Skeletal muscle cell (primary cell): ENCODE measurements at places on chromosomes 3 and 15.

- DNase-seq, result no peak
Measured at GRCh38 chr15:101070024-101070423, 150.9 kb downstream of the LRRK1 start.

- no peak for DNase-seq
Measured at GRCh38 chr3:78670746-78671145, 1097.1 kb downstream of the ROBO1 start.

DNA sequence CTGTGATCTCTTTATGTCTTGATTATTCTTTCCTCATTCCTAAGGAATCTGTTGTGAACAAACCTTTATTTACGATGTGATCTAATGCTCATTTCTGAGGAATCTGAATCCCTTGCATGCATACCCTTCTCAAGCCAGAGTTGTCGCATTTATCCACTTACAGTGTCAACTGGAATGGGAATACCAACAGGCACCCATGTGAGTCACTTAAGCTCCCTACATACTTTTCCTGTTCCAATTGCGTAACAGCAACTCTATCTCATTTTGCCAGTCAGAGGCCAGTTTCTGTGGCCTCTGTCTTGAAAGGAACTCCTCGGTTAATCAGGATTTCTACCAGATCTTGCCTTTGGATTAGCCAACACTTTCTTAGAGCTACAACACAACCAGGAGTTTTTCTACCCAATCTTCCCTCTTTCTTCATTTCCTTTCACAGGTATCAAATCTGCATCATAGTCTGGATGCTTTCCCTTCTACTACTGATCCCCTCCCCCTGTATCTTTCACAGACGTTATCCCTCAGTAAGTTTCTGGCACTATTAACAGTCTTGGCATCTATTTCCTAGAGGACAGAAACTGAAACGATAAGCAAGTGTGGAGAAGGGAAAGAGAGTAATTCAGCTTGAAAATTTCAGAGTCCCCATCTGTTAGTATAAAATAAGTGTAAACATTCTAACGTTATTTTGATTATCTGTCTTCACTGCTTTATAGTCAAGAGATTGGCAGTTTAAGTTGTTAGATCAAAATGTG, 66.8 kb upstream of the BCHE start:
- DNase-seq, result no peak

GRCh38 chr3:55105647-55106046, 177.8 kb upstream of the LRTM1 start:
- no peak for DNase-seq

GRCh38 chr3:43102773-43103480, 3.0 kb downstream of the POMGNT2 start:
- no peak for DNase-seq

DNA sequence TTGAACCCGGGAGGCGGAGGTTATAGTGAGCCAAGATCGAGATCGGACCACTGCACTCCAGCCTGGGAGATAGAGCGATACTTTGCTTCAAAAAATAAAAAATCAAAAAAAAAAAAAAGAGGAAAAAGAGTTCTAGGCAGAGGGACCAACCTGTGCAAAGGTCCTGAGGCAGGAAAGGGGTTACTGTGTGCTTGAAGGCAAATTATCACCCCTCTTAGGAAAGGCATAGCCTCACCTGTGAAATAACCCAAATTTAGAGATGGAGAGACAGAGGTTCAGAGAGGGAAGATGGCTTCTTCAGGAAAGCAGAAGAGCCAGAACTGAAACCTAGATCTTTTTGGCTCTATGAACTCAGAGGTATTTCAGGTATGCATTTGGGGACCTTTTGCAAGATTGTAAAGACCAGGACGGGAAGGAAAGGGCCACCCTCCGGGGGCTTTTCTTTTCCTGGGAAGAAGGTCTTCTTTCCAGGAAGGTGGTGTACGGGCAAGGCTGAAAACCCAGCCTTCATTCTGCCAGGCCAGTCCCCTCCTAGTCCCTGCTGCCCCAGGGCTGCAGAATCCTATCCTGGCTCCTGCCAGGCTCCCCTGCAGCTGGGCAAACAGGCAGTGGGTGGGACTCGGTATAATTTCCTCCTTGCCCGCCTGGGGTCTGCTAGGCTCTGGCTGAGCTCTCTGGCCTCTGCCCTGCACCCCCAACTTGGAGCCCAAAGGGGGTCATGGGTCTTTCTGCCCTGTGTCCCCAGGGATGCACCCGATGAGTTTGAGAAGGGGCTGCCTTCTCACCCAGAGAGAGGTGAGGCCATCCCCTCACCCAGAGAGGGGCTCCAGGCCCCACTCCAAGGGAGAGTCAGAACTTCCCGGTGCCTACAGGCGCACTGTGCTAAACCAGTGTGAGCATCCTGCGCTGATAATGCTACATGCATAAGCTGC, 14.4 kb upstream of the CSK start:
- no peak for DNase-seq

DNA sequence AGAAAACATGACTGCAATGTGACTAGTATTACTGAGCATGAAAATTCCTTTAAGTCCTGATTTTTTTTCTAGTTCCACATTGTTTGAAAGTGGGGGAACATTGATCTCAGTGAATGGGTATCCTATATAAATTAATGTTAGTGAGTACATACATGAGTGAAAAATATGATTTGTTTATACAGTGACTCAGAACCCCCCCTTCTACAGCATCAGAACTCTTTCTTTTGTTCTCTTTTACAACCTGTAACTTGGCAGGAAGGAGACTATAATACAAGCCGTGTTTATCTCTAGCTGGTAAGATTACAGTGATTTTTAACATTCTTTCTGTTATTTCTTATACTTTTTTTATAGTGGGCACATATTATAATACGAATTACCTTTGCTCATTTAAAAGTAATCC, 384.7 kb downstream of the PDCD6IP start:
- DNase-seq, result no peak

DNA sequence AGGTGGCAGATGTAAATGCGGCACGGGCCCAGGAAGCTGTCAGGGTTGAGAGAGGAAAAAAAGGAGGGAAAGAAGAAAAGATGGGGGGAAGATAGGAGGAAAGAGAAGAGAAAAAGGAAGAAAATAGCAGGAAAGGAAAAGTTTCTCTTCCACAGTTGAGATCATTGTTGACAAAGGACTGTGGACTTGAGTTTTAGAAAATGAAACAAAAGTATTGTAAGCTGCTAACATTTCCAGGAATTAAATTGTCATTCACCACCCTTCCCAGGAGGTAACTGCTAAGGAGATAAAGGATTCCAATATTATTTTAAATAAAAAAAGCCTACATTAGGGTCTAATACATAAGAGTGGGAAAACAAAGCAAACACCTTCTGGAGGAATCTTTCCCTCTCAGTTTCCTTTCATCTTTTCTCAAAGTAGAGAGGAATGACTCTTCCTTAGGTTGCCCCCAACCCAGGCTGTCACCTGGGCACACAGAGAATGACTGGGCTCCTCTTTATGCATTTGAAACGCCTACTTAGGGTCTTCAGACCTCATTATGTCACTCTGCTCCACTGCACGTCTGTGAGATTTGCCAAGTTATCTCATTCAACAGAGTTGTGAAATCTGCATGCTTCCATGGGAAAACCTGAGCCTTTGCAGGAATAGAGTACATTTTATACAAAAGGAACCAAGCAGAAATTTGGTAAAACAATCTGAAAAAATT, 194.0 kb downstream of the TNIK start:
- DNase-seq, result no peak

DNA sequence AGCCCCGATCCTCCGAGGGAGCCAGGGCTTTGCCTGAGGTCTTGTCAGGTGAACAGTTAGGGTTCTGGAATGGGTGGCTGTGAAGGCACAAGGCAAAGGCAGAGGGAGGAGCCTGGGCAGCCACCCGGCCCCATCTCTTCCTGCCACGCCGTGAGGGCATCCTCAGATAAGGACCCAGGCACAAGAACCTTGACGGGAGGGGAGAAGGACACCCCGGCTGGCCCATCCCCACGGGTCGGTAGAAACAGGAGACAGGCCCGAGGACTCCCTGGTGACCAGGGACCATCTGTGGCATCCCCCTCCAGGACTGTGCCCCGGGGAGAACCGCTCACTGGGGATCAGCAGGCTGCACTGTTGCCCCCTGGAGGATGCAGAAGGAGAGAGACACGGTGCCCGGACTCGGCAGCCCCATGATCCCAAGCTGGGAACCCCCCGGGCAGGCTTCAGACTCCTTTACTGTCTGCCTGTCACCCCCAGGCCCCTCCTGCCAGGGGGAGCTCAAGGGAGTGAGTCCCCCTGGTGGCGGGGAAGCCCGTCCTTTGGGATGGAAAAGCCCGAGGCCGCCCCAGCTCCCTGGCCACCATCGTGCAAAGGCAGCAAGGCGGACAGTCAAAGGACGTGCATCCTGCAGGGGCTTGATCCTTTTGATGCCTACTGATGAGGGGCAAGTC, 12.3 kb upstream of the PCSK6 start:
- DNase-seq, result no peak

DNA sequence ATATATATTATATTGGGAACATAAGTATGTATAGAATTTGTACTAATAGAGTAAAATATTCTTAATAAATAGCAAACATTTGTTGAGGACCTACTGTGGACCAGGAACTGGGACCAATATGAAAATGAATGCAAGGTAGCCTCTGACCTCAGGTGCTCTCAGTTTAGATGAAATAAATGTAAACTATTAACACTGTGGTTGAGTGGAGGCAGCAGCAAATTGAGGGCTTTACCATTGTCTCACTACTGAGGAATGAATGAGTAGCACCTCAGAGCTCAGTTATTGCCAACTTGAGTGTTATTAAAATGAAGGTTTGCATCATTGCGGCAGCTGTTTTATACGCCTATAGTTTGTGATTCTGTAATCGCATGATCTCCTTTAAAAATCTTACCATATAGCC, 90.9 kb upstream of the CGNL1 start:
- DNase-seq, result no peak

DNA sequence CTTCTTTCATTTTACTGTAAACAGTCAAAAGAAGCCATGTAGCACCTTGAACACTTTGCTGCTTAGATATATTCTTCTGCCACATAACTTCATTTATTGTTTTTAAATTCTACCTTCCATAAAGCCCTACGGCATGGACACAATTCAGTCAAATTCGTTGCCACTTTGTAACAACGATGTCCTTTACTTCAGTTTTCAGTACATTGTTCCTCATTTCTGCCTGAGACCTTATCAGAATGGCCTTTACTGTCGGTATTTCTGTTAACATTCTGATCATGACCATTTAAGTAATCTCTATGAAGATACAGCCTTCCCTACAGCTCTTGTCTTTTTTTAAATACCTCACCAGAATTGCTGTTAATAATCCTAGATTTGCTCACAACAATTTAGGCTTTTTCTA, 466.9 kb downstream of the NAALADL2 start:
- DNase-seq, result no peak

- no peak for DNase-seq
Measured at GRCh38 chr3:185851046-185851445, 26.2 kb upstream of the IGF2BP2 start.

DNA sequence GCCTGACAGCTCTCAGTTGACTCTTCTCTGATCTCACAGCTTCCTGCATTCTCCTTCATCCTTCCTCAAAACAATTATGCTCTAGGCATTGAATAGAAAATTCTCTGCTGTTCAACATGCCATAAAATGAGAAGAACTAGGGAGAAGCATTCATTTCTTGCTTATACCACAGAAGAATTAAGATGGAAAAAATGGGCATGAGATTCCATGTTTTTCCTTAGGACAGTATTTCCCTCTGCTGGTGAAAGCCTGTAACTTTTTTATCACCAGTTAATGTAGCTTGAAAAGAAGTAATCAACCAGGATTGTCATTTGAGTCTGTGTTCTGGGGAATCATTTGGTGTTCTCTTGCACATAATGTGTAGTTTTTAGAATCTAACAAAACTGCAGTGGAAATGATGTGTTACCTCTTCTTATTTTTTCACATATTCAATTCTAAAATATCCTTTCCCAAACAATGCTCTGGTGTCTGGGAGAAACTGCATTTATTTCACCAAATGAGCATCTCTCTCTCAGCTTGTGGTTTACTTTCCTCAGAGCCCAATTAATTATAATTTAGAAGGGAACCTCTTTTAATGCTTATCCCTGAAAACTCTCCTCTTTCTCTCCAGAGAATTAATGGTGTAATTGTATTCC, 92.8 kb upstream of the DCBLD2 start:
- no peak for DNase-seq

- DNase-seq, result no peak
Measured at GRCh38 chr3:195708626-195709481, 11.9 kb upstream of the MUC20 start.

DNA sequence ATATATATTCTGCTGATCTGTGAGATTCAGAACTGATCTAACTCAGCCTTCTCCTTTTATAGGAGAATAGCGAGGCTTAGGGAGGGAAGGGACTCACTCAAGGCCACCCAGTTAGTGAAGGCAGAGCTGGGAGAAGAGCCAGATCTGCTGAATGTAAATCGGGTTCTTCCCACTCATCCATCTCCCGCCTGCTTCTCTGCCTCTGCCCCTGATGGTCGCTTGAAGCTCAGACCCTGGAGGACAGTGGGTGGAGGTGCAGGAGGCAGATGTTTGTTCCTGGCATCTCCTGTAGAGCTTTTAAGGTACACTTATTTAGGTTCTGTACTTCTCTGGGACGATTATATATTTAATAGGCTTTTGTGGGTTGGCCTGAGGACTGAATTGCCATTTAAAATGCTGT, 4.3 kb downstream of the PDIA5 start:
- no peak for DNase-seq

- DNase-seq, result no peak
Measured at GRCh38 chr15:78840661-78841375, 29.6 kb upstream of the ADAMTS7 start.

GRCh38 chr15:101037090-101037830, 118.1 kb downstream of the LRRK1 start:
- no peak for DNase-seq

GRCh38 chr15:90414408-90415028, 26.5 kb downstream of the IQGAP1 start:
- peak; percentile 43 for DNase-seq

GRCh38 chr3:13045904-13046568, 27.2 kb downstream of the IQSEC1 start:
- no peak for DNase-seq

GRCh38 chr3:139696314-139696604, 18.5 kb upstream of the NMNAT3 start:
- DNase-seq, result no peak

- peak; percentile 67 for DNase-seq
Measured at GRCh38 chr3:59774634-59775033, 724.8 kb upstream of the CFAP20DC start.

GRCh38 chr3:180085122-180085710, 48.5 kb upstream of the PEX5L start:
- DNase-seq, result no peak

DNA sequence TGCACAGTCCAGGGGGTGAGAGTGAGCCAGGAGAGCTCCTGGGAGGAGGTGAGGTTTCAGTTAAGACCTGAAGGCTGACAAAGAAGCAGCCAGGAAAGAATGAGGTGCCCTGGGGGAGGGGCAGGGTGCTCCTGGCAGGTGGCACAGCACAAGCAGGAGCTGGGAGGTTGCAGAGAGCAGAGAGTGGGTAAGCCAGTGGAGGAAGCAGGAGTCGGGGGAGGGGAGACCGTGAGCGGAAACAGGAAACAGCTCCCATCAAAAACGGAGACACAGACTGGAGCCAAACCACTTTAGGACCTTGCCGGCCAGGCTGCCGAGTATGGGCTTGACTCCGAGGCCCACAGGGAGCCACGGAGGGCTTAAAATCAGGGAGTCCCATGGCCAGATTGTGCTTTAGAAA, 12.1 kb upstream of the FBLN2 start:
- DNase-seq, result no peak

- no peak for DNase-seq
Measured at GRCh38 chr15:91953432-91953831, 99.9 kb downstream of the SLCO3A1 start.
